Neural crest cell (in vitro differentiated cells): ENCODE measurements at places on chromosomes 1 and 21.

DNA sequence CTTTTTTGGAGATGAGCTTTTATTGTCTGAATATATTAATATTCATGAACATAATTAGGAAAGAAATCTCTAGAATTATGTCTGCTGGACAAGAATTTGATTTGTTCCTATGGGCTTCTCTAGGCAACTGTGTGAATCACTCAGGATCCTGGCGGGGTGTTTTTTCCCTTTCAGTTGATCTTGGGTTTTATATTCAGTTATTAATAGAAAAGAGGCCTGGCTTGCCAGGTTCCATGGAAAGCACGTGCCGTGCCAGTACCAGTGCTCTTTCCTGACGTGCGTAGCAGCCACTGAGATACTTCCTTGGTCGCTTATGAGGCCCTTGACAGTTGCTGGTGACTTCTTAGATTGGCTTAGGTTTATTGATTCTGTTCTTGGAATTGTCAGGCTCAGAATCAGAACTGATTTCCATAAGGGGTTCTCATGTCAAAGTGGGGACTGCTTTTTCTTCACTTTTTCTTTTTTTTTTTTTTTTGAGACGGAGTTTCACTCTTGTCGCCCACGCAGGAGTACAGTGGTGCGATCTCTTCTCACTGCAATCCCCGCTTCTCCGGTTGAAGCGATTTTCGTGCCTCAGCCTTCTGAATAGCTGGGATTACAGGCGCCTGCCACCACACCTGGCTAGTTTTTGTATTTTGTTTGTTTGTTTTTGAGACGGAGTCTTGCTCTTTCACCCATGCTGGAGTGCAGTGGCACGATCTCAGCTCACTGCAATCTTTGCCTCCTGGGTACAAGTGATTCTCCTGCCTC is 48.7 kb upstream of the KIF1B start:
- DNase-seq: no peak

DNA sequence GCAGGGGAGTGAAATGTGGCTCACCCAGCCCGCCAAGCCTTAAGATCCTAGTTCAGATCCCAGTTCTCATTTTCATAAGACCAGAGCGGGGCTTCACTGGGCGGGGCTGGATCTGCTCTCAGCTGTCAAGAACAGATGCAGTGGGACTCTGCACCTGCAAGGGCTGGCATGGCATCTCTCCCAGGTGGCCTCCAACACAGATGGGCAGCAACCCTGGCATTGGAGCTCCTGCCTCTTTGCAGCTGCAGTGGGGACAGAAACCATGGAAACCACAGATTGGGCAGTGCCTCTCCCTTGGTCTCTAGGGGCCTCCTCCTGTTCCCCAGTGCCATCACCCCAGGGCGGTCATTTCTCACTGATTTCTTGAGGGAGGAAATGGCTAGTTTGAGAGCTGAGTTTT is 267.7 kb downstream of the PRDM2 start:
- no peak for DNase-seq

DNA sequence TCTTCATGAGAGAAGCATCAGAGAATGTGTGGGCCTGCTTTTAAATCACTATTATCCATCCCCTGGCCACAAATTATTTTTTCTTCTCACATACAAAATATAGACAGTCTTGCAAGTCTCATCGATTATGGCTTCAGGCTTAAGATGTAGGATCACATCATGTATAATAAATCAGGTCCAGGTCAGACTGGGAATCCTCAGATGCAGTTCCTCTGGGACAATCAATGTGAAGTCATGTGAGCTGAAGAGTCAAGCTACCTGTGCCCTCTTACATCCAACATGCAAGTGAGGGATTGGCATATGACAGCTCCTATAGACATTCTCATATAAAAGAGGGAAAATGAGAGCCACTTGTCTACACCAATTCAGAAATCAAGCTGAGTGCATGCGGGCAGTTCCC is 631.8 kb downstream of the PTPRU start:
- DNase-seq: no peak

- no peak for DNase-seq
Measured at GRCh38 chr1:11072216-11072917, 12.5 kb upstream of the SRM start.

DNA sequence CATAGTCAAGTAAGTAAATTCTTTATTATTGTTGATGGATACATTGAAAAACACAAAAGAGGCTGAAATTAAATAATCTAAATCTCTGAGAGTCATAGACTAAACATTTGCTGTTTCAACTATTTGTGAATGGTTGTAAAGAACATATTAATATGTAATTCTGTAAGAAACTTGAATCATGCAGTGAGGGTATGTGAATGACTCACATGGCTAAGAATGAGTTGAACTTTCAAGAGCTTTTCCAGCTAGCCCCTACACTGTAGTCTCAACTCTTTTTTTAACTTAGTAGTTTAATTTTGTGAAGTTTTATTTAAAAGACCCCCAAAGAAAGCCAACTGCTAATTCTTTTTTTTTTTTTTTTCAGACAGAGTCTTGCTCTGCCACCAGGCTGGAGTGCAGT is 588.1 kb downstream of the DPYD start:
- DNase-seq: no peak

GRCh38 chr1:43220905-43221778 is 48.6 kb upstream of the TMEM125 start:
- DNase-seq: no peak

DNA sequence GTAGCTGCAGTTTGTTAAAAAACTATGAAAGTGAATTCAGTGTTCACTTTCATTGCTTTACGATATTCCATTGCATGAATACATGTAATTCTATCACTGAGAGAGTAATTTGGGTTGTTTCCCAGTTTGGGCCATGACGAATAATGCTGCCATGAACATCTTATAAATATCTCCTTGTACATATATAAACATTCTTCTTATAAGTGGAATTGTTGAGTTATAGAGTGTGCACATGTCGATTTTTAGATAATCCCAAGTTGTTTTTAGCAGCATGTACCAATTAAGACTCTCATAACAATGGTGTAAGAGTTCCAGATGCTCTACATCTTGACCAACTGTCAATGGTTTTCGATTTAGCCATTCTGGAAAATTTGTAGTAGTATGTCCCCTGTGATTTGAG is 40.9 kb downstream of the ALG6 start:
- DNase-seq: no peak

GRCh38 chr1:37410815-37411214 is 63.6 kb upstream of the ZC3H12A start:
- DNase-seq: peak; percentile 53

- no peak for DNase-seq
Measured at GRCh38 chr1:21291964-21292363, 1.7 kb upstream of the ECE1 start.

DNA sequence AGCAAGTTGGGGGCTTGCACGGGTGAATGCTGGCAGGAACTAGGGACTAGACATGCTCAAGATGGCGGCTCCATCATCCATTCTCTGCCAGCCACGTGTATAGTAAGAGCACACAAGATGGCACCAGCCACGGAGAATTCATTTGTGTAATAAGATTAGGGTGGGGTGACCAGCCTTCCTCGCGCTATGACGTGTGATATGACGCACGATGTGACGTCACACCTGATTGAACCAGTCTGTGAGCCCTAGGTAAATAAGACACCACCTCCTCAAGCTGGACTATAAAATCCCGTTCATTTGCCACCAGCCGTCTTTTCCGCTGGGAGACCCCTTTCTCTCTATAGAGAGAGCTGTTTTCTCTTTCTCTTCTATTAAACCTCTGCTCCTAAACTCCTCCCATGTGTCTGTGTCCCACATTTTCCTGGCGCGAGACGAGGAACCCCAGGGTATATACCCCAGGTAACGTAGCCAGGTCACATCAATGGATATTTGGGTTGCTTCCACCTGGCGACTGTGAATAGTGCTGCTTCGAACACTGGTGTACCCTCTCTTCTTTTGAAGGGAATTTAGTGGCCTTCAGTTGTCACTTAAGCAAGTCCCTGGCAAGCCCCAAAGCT is 18.1 kb upstream of the COG2 start:
- DNase-seq: no peak

GRCh38 chr1:106787520-106787919 is 269.0 kb upstream of the PRMT6 start:
- DNase-seq: no peak

DNA sequence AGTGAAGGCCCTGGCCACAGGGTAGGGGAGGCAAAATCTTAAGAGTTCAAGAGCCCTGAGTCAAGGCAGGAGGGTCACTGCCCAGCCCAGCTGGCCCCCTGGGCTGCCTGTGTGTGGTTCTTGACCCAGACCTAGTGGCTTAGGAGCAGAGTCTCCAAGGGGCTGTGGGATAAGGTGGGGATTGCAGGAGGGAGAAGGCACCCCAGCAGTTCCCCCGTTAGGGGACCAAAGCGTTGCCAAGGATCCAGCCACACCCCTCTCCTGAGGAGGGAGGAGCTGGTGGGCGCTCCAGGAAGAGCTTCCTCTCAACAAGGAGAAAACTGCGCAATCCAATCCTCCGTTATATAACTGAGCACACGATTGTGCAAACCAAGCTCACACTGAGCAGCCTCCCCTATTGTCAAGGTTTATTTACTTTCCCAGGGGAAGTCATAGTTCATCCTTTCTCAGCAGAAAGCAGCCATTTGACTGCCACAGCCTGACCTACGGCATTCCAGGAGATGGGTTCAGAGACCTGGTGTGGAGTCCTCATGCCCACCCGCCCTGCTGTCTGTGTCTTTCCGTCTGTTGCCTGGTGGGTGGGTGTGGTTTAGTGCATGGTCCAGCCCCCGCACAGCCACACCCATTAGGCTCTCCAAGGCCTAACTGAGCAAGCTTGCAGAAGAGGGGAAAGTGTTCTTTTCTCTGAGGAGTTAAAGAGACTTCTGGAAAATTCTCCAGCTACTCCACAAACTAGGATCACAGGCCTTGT is 3.5 kb downstream of the EPHX1 start:
- no peak for DNase-seq

DNA sequence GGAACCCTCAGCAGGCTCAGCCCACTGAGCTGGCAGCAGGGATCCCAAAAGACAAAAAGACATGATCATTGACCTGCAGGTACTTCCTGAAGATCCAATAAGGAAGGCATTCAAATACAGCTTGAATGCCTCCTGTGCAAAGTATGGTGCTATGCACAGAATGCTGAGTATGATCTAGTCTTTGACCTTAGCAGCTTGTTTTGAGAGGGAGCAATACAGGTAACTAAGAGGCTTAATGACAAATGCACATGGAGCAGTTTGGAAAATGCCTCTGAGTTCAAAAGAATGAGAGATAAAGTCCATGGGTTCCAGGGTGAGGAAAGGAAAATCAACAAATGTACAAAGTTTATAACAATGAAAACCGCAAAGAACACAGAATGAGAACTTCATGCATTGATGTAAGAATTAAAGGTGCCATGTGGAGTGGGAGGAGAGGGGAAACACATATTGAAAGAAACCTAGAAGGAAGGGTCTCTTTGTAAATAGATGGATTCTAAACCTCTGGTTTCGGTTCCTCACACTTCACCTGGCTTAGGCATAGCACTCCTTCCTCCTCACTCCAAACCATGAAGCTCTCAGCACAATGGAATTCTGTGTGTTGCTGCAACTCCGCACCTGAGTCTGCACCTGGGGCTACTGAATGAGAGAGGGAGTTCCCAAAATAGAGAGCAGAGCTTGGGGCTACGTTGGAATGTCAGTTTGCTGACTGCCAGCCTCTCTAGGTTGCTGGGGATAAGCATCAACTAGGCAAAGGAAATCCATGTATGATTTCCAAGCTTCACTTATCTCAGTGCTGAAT is 77.6 kb downstream of the PLXNA2 start:
- no peak for DNase-seq

DNA sequence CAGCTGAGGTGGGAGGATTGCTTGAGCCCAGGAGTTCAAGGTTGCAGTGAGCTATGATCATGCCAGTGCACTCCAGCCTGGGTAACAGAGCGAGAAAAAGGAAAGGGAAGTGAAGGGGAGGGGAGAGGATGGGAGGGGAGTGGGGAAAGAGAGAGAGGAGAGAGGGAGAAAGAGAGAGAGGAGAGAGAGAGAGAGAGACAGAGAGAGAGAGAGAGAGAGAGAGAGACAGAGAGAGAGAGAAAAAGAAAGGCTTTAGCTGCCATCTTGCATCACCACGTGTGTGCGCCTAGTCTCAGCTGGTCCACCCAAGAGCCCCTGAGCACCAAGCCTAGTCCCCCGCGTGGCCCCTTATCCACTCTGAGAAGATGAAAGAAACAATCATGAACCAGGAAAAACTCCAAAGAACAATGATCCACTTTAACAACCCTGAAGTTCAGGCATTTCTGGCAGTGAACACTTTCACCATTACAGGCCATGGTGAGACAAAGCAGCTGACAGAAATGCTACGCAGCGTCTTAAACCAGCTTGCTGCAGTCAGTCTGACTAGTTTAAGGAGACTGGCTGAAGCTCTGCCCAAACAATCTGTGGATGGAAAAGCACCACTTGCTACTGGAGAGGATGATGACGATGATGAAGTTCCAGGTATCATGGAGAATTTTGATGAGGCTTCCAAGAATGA is 115.5 kb upstream of the CDC42BPA start:
- no peak for DNase-seq

- DNase-seq: no peak
Measured at GRCh38 chr1:154304664-154305337, 16.1 kb upstream of the AQP10 start.

- no peak for DNase-seq
Measured at GRCh38 chr1:18903291-18903756, 969 bp upstream of the ALDH4A1 start.

GRCh38 chr21:39852021-39852721 is 15.1 kb upstream of the PCP4 start:
- no peak for DNase-seq

DNA sequence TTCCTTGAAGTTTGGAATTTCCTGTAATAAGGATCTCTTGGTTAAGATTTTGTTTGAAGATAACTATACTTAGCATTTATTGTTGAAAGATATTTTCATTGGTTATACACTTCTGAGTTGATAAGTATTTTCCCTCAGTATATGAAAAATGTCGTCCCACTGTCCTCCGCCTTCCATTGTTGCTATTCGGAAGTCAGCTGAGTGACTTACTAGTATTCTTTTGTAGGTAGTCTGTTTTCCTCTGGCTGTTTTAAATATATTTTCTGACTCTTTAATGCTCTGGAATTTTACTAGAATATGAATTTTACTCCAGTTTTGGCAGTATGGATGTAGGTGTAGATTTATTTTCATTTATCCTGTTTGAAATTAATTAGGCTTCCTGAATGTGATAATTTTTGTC is 498.7 kb upstream of the NFIA start:
- DNase-seq: no peak

DNA sequence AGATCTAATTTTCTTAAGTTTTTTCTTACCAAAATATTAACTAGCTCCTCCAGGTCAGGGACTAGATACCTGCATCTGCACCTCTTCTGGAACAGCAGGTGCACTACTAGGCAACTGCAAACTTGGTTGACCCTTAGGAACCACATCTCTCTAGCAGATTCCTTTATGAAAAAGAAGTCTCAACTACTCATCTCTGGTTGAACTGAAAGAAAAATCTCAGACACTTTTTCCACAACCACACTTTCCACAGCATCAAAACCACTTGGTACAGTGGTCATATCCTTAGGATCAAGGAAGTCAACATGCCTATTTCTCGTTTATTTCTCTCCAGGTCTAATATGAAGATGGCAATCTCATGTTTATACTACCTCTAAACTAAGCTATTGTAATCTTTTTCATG is 52.3 kb downstream of the VAV3 start:
- DNase-seq: no peak
